ENCODE measurements at places on chromosomes 5 and 9.
A peak's percentile ranks its signal among the peaks of the same experiment; 100 is the strongest.

DNA sequence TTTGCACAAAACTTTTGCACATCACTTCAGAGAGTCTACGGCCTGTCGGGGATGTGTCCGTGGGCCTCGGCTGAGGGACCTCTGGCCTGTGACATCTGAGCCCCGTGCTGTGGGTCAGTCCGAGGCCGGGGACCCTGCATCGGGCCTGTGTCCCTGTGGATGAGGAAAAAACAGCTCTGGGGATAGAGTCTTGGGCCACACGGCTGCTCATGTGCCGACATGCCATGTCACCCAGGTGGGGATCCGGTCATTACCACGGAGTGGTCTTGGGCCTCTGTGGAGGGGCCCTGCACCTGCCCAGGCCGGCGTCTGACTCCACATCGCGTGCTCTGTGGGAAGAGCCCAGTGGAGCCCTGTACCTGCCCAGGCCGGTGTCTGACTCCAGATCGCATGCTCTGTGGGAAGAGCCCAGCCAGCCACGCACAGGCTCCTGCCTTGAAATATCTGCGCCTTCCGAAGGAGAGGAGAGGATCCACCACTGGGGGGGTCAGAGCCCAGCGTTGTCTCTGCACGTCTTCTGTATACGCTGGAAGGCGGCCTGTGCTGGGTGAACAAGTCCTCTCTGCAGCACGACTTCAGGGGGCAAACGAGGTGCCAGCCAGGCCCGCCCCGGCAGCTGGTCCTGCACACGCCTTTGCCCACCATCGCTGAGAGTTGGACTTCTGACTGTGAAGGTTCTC, 27.5 kb upstream of the IRX4 start:
- DNase-seq: no peak

- no peak for DNase-seq
Measured at GRCh38 chr5:99243111-99243510, 314.3 kb upstream of the CHD1 start.

DNA sequence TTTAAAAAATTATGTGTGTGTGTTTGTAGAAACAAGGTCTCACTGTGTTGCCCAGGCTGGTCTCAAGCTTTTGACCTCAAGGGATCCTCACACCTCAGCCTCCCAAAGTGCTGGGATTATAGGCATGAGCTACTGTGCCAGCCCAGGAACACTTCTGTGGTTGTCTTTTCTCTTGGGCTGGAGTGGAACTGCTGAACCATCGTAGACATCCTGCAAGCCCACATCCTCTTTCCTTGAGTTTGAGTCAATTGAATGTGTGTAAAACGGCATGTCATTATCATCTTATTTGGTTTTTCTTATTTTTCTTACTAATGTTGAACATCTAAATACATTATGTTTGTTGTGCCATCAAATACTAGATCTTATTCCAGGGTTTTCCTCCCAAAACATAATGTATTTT, 40.0 kb downstream of the EHMT1 start:
- DNase-seq: no peak

GRCh38 chr9:86716326-86716922, 230.9 kb downstream of the GAS1 start:
- DNase-seq: no peak

DNA sequence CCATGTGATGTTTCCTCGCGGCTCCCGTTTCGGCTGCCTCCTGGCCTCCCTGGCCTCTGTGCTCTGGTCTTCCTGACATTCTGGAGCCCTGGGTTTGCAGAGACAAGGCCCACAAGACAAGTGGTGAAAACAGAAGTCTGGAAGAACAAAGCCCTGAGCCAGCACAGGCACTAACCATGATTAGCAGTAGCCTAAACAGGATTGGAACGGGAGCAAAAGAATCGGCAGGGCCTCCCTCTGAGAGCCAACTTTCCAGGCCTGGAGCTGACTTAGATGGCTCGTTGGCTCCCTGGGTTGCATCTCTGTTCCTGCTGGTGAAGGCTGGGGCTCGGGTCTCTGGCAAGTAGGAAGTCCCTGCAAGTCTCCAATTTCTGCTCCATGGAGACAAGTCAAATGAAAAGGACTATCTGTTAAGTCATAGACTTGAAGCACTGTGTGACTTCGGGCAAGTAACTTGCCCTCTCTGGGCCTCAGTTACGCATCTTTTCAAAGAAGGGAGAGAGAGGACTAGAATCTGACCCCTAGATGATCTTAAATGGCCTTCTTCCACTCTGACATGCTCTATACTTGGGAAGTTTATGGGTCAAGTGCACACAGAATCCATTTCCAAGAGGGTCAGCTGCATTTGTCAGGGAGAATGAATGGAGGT, 3.3 kb downstream of the COL27A1 start:
- DNase-seq: no peak

DNA sequence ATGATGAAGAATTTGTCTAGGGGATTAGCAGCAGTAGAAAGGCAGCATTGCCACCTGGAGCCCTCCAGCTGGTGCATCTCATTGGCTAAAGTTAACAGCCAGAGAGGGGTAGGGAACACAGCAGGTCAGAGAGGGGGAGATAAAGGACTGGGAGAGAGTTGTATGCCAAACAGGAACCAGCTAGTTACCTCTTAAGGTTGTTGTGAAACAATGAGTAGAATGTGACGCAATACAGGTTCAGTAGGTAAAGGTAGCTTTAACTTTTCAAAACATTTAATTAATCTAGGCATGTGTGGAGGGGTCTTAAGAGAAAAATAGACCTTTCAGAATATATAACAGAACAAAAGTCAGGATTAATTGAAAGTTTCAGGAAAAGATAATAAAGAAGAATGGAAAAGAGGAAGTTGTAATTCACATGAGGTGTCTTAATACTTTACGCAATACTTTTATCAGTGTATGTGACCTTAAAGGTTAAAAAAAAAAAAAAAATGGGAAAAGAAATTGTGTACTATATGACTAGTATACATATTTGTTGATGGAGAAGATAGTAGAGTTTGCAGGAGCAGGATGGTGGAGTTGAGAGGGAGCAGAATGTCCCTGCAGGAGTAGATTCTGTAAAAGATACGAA, 14.3 kb downstream of the FBXO38 start:
- no peak for DNase-seq

DNA sequence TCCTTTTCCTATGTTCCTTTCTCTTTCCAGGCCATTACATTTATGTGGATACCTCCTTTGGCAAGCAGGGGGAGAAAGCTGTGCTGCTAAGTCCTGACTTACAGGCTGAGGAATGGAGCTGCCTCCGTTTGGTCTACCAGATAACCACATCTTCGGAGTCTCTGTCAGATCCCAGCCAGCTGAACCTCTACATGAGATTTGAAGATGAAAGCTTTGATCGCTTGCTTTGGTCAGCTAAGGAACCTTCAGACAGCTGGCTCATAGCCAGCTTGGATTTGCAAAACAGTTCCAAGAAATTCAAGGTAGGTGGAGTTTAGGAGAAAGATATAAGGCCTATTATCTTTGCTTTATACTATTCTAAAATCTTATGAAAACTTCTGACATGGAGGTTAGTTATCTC, 64.5 kb downstream of the MAMDC2 start:
- DNase-seq: no peak

- DNase-seq: peak; percentile 73
Measured at GRCh38 chr5:34686762-34687268, 30.7 kb downstream of the RAI14 start.

GRCh38 chr9:70398145-70398556, 16.3 kb downstream of the KLF9 start:
- DNase-seq: no peak

GRCh38 chr5:88486431-88486830, 217.8 kb upstream of the TMEM161B start:
- DNase-seq: no peak

DNA sequence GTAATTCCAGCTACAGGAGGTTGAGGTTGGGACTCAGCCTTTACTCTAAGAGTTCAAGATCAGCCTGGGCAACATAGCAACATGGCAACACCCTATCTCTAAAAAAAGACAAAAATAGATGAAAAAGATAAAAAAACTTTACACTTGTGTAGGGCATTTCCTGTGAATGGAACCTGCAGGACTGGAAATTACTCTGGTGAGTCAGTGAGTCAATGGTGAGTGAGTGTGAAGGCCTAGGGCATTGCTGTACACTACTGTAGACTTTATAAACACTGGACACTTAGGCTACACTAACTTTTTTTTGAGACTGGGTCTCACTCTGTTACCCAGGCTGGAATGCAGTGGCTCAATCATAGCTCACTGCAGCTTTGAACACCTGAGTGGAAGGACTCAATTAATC, 19.5 kb upstream of the ARSI start:
- DNase-seq: no peak

- DNase-seq: no peak
Measured at GRCh38 chr9:109417585-109418544, 80.2 kb downstream of the PTPN3 start.

DNA sequence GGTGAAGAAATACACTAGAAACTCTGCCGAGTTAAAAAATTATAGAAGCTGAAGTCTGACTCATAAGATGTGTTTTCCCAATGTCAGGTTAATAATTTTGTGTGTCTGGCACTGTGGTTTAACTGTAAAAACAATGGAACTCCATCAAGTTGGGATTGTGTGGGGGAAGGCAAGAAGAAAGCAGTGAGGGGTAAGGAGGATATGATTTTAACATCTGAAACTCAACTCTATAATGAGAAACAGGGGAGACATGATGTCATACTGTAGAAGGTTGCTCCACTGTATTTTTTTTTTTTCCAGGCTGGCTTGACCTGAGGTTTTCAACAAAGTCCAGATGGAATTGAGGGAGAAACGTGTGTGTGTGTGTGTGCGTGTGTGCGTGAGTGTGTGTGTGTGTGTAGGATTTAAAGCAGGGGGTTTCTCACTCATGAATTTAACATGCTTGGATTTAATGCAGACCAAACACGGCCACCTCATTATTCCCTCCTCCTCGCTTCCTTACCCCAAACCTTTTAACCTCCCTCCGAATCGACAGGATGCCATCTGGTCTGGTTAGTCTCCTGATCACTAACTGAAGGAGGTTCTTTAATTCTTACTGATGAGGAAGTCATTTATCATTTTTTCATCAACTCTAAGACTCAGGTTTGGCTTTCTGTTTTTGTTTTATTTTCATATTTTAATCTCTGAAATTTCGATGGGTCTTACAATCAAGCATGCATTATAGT, 140.2 kb upstream of the LPAR1 start:
- peak; percentile 21 for DNase-seq

DNA sequence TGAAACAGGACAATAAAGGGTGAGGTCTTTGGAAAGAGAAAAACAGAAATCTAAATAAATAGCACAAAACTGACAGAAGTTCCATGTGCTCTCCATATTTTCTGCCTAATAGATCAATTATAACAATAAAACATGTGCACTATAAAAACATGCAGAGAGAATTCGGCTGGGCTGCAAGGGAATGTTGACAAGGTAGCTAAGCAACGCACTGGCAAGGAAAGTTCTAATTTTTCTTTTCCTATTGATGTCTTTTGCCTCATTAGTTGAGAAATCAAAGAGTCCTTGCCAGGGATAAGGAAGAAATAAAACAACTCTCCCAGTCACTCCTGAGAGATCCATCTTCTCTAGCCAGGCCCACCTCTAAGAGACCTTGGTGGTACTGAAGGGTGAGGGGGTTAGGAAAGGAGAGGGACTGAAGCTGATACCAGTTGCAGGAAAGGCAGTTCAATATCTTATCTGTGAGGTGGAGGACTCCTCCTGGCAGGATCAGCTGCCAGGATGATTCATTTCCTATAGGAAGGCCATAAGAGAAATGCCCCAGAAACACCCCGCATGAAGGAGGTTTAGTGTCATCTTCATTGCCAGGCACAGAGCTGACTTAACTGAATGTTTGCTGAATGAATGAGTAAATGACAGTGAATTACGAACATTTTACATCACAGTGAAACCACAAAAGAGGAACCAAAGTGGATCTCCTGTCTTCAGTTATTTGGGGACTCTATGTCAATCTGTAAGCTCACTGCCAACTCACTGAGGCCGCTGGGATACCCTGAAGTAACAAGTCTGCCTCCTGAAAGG, 63.7 kb upstream of the IFNK start:
- DNase-seq: no peak

DNA sequence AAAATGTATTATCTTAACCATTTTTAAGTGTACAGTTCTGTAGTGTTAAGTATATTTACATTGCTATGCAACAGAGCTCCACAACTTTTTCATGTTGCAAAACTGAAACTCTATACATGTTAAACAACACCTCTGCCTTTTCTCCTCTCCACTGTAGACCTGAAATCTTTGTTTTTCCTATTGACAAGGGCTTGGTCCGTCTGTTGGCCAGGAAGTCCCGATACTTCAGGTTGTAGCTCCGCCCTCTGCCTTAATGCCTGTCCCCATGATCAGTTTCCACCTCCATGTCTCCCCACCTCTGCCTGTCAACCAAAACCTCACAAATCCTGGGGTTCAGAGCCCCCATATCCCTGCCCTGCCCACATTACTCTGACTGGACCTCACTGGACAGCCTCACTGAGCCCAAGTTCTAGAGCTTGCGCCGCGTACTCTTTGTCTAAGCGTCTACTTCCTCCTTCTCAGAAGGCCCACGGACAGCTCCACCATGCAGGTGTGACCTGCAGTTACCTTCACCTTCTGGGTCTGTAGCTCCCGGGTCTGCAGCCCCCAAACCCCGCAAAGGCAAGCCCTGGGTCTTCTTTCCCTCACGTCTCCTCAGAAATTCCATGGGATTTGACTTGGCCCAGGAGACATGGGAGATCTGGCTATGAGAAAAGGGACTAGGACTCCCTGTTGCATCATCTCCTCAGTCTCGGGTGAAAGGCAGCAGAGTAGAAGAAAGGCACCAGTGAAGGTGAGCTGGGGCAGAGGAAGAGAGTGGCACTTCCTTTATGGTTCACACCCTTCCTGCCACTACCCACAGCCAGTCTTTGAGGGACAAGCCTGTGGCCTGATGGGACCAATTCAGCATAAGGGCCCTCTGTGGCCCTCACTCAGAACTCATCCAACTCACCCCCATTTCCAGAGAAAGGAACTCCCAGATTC, 8.0 kb downstream of the GLIPR2 start:
- DNase-seq: no peak

- no peak for DNase-seq
Measured at GRCh38 chr5:80852331-80853245, 107.6 kb upstream of the RASGRF2 start.

- peak; percentile 91 for DNase-seq
Measured at GRCh38 chr5:43105369-43106289, 15.1 kb upstream of the ZNF131 start.

- DNase-seq: no peak
Measured at GRCh38 chr5:17221843-17222636, 4.6 kb downstream of the BASP1 start.

Data from left kidney (tissue), 8 donors.